ENCODE measurements at places on chromosomes 1 and 21.
A peak's percentile ranks its signal among the peaks of the same experiment; 100 is the strongest.

DNA sequence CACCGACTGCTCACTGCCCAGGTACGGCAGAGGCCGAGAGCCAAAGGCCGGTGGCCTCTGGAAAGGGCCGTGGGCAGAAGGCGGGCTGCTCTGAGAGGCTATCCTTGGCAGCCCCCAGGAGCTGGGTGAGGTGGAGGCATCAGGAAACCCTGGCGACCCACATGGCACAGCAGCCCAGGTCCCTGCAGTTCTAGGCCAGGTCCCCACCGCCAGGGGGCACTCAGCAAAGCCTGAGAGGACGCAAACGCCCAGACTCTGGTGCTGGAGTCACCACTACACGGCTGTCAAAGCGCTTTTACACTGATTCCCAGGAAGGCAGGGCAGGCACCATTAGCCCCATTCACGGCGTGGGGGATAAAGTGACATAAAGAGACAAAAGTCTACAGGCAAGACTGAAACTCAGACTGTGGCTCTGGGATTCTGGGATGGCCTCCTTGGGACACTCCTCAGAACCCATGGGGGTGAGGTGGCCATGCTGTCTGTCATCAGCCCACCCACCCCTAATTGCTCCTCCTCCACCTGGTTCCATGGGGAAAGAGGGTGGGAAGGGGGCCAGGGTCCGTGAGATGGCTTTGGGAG is 4.9 kb downstream of the PLEKHG5 start:
- peak; percentile 77 for DNase-seq

DNA sequence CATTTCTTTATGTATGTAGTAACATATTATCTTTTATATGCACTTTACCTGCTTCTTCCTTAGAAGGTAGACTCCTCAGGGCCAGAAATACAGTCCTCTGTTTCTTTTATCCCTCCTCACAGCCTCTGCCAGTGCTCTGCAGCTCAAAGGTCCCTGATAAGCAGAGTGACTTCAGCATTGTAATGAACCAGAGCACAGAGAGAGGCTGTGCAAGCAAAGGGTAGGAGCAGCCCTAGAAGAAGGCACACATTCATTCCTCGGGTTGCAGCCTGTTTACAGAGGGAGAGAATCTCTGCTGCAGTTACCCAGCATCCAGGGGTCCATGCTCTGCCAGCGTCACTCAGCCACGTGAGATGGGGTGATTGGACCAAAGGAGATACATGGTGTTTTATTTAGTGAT is 101.1 kb downstream of the RHOU start:
- no peak for DNase-seq

DNA sequence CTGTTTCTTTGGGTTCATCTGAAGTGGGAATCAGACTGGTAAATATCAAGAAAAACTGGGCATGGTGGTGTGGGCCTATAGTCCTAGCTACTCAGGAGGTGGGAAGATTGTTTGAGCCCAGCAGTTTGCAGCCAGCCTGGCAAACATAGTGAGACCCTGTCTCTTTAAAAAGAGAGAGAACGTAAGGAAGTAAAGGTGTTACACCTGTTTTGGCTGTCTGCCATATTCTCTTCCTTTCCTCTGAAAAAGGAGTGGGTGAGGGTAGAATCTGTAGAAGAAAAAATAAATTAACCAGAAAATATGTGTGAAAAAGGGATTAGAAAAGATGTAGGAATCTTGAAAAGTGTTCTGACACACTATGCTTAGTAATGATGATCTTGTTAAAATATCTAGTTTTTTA is 20.0 kb downstream of the AHCYL1 start:
- DNase-seq: no peak

- DNase-seq: no peak
These were observed 34.9 kb downstream of the AADACL4 start for GRCh38 chr1:12678820-12679219.

DNA sequence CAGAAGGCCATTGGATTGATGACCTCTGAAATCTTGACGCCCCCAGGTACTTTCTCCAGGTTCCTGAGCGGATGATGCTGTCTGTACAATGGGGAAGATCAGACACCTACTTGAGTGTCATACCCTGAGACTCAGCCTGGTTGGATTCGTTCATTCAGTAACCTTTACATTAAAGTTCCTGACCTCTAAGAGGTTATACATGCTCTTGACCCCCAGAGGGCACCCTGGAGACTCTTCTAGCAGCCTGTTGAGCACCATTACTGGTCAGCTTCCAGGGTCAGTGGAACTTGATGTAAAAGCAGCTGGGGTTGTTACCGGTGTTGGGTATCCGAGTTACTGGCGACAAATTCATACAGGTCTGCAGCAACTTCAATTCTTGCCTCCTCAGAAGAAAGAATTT is 114.3 kb upstream of the ZNF678 start:
- DNase-seq: no peak

DNA sequence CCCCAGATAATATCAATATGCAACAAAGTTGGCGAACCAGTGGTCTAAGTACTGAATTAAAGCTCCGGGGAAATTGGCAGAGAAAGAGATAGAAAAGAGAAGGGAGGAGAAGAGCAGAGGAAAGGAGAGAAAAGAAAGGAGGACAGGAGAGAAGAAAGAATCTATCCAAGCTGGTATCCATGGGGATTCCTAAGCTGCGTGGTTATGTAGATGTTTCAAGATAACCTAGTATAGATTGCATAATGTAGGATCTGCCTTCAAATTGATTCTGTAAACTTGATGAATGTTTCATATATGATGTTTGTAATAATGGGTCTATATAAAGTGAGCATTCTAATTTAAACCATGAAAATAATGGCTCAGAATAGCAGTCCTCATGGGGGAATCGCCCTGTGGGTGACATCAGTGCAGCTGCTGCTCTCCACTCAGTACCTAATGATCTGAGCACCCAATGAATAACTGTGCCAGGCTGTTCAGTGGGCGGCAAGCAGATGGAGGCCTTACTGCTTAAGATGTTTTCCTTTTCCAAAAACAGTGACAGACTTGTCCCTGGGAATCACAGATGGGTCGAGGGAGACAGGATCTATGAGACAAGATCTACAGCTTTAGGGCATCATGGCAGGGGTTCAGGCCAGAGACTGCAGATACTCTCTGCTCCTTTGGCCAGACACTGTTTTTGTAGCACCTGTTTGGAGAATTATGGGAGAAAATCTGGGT is 78.0 kb downstream of the LAMC2 start:
- no peak for DNase-seq

DNA sequence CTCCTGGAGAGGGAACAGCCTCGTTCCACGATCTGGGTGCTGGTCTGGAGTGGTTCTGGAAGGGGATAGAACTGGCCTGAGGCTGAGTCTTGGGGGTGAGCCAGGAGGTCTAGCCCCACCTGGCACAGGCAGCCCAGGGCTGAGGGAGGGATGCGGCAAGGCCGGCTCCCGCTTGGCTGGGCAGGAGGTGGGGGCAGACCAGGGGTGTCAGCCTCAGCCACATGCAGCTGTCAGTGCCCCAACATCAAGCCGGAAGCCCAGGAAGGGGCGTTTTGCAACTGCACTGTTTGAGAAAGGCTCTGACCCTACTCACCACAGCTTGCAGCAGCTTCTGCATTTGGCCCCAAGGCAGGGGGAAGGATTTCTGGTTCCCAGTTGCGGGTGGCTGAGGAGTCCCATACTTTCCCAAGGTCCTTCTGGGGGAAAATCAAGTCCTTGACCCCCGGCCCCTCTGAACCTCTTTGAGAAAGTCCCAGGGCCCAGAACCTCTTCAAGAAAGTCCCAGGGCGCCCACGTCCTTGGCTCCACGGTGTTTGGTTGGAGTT is 2.0 kb downstream of the EFHD2 start:
- no peak for DNase-seq

- DNase-seq: no peak
These were observed 560.4 kb downstream of the PTBP2 start for GRCh38 chr1:97281962-97282361.

DNA sequence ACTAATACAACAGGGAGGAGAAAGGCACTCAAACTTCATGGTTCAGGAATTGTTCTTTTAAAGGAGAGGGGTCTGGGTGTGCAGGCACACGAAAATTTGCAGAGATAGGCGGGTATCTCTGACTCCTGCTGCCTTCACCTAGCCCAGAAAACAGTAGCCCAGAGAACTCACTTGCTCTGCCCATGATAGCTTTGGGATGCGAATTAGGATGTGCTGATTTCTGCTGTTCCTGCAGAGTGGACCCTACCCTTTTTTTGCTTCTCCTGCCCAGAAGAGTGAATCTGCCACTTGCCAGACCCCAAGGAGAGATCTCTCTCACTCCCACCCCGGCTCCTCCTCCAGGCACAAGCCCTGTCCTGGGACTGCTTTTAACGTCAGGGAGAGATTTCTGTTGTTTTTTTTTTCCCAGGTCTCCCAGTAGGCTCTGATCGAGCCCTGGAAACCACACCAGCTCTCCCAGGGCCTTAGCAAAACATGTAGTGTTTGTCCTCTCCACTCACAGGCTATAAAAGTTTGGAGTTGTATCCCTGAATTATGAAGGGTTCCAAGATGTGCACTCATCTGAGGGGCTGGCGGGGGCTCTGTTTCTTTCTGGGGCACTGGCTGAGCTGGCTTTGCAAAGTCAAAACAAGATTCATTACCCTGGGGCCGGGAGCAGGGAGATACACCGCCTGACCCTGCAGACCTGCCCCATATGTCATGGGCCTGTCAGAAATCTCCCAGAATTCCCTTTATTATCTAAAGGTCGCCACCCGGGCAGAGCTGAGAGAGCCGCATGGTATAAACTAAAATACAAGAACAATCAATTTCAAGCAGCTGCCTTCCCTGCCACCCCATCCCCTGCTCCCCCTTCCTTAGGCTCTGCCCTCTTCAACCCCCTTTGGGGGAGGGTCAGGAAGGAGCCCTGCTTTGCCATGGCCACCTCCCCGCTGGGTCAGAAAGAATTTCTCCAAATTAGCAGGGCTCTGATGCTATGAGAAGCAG is 17.9 kb downstream of the PLXNA2 start:
- no peak for DNase-seq

- DNase-seq: no peak
These were observed 102.0 kb upstream of the TRABD2B start for GRCh38 chr1:48099072-48099773.

- DNase-seq: no peak
These were observed 119.8 kb downstream of the PLA2G4A start for GRCh38 chr1:186948535-186948934.

GRCh38 chr1:244221991-244222390 is 170.9 kb downstream of the ZBTB18 start:
- no peak for DNase-seq

DNA sequence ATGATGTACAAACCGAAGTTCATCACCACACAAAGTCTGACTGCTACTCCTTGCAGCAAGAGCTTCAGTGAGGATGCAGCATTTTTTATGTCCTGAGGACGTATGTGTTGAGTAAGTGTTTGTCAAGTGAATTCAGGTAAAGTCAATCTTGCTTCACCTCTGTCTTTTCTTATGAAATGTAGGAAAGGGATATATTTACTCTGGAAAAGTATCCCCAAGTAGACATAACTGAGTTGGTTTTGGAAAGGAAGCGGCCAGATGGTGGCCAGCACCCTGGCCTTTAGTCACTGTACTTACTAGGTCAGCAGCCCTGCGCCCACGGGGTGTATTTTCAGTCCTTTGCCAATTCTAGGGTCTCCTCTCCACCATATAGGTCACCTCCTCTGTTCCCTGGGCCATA is 75.2 kb downstream of the SUSD4 start:
- DNase-seq: no peak

DNA sequence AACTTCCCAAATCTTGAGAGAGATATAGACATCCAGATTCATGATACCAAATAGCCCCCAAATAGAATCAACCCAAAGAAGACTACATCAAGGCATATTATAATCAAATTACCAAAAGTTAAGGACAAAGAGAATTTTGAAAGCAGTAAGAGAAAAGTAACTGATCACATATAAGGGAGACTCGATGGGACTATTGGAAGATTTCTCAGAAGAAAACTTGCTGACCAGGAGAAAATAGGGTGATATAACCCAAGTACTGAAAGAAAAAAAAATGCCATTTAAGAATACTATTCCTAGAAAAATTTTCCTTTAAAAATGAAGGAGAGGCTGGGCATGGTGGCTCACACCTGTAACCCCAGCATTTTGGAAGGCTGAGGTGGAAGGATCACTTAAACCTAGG is 30.5 kb upstream of the WNT2B start:
- DNase-seq: no peak

- DNase-seq: no peak
These were observed 8.8 kb downstream of the ETV3L start for GRCh38 chr1:157090771-157091170.

DNA sequence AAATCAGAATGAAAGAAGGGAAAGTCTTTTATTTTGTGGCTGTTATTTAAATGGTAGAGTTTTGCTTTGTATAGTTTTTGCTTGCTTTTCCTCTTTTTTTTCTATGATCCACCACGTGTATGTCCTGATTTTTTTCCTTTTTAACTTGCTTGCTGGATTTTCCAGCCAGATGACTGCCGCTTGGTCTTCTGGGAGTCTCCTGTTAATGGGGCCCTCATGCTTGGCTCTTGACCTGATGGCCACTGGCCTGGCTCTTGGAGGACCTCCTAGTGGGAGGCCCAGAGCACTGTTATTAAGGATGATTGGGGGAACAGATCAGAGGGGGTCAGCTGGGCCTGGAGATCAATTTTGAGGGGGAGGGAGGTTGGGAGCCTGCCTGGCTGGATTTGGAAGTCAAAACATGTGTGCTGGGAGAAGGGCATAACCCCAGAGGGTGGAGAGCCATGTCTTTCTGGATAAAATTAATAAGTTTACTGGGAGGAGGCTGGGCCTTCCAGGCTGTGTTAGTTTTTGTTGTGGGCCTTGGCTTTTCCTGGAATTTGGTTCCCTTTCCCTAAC is 1.2 kb downstream of the FGGY start:
- DNase-seq: no peak

DNA sequence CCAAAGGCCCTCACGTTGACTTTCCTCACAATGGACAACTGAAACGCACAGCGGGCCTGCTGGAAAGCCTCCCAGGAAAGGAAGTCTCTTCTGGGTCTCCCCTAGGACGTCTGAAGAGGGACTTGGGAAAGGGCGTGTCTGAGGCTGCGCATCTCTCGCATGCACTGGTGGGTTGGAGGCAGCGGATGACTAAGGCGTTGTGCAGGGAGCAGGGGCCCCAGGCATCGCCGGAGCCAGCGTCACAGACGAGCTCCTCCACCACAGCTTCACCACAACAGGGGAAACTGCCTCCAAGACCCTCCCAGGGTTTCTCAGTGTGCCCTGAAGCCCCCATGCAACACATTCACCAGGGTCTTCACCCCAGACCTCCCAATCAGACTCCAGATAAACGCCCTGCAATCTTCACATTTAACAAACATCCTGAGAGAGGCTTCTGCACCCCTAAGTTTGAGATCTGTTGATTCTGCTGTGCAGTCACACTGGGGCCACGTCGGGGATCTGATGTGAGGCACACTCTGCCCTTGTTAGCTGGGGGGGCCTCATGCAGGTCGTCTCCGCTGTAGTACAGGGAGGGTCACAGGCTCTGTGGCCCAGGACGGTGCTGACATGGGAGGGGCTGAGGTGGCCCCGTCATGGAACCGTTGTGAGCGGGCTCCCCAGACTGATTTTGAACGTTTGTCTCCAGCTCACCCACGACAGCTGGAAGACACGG is 7.0 kb upstream of the TFF1 start:
- no peak for DNase-seq

GRCh38 chr1:100456880-100457279 is 81.1 kb upstream of the GPR88 start:
- no peak for DNase-seq
